Nephron progenitor cell (in vitro differentiated cells): ENCODE measurements at places on chromosomes 16 and 17.

DNA sequence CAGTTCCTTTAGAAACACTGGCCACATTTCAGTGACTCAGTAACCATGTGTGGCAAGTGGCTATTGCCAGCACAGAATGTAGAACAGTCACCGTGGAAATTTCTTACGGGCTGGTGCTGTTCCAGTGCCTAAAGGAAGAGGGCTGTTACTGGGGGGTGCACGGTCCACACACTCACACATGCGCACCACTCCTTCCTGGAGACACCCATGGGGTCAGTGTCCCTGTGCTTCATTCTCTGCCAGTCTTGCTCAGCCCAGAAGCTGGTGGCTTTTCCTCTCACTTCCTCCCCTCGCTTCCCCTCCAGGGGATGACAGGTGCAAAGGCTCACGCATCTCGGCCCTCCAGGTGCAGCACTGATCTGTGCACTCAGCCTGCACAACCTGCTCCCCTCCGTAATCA lies 115.6 kb downstream of the CCDC182 start:
- DNase-seq: no peak

GRCh38 chr16:15765880-15766279 lies 90.9 kb downstream of the MYH11 start:
- DNase-seq: peak; percentile 53

- DNase-seq: no peak
These were observed 57.9 kb upstream of the SLC12A3 start for GRCh38 chr16:56807011-56807675.

DNA sequence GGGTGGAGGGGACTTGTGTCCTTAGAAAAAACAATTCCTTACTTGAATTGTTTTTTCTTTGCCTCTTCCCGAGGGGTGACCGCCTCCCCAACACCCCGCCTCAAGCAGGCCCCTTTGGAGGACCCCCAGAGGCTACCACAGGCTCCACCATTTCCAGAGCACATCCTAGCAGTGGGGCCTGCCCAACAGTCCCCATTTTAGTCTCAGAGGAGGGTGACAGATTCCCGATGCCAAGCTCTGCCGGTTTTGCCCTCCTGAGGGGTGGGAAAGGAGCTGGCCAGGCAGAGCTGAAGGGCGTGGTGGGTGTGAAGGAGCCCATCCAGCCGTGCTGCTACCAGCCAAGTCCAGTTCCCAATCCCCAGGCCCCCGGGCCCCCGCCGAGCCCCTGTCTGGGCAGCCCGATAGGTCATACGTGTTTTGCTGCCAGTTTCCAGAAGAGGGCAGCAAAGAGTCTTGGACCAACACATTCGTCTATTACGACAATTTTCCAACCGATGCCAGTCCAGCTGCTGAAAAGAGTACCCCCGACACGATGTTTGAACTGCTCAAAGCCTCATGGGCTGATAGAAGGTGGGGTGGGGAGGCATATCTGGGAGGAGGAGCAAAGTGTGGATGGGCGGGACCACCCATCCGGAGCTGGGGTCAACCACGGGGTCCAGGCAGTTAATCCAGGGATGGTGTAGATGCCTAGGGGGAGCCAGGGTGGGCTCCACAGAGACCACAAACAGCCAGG lies 18.8 kb upstream of the GAA start:
- peak; percentile 81 for DNase-seq

- DNase-seq: no peak
These were observed 102.8 kb downstream of the MYO1D start for GRCh38 chr17:32773856-32774694.

DNA sequence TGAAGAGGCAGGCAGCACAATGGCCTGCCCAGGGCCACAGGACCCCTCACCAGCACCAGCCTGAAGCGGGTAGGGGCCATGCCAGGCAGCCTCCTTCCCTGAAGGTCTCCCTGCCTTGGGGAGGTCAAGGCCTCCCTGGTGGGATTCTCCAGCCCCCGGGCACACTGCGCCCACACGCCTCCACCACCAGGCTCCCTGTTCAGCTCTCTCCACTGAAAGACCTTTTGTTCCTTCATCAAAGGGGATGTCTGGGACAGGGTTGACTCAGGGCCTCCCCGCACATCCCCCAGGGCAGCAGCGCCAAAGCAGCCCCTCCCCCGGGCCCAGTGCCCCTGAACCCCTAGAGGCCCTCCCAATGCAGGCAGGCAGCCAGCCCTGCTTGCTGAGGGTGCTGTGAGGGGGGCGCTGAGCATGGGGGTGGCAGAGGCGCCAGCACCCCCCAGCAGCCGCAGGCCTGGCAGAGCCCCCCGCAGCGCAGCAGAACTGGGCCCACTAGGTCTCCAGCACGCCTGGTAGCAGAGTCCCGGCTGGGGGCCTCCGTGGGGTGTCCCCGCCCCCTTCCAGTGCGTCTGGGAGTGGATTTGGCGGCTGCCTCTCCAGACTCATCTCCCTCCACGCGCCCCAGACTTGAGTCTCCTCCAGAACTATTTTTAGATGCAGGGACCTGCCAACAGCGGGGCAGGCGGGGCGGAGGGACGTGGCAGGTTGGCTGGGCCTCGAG lies 13.1 kb downstream of the BCAR1 start:
- no peak for DNase-seq

DNA sequence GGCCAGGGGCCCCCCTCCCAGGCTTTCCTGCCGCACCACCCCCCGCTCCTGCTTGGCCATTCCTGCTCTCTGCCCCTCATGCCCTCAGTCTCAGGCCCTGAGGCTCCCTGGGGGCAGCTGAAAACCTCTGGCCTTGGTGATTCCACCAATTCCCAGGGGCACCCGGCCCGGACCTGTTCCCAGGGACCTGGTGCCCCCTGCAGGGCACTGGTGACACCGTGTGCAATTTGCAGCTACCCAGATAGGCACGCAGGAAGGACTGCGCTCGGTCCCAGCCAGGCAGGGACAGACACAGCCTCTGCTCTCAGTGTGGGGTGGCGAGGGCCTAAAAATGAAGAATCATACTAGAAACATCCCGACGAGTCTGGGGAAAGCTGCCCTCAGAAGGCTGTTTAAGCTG lies 13.4 kb downstream of the WFDC1 start:
- DNase-seq: peak; percentile 78

DNA sequence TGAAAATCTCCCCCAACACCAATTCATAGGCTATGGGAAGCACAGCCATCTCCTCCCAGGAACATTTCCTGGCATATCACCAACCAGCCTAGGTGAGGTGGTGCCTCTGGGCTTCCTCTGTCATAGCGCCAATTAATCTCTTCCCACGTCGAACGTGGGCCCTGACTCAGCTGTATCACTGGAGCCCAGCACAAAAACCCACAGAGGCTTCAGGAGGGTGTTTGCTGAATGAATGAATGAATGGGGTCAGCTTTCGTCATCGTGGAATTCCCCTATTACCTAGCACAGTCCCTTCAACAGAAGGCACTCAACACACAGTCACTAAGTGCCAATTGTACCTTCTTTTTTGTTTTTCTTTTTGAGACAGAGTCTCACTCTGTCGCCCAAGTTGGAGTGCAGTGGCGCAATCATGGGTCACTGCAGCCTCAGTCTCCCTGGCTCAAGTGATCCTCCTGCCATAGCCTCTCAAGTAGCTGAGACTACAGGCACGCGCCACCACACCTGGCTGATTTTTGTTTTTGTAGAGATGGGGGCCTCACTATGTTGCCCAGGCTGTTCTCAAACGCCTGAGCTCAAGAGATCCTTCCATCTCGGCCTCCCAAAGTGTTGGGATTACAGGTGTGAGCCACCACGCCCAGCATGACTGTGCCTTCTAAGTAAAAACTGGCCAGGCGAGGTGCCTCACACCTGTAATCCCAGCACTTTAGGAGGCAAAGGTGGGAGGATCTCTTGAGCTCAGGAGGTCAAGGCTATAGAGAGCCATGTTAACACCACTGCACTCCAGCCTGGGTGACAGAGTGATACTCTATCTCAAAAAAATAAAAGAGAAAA lies 4.1 kb downstream of the ZNF688 start:
- DNase-seq: no peak

DNA sequence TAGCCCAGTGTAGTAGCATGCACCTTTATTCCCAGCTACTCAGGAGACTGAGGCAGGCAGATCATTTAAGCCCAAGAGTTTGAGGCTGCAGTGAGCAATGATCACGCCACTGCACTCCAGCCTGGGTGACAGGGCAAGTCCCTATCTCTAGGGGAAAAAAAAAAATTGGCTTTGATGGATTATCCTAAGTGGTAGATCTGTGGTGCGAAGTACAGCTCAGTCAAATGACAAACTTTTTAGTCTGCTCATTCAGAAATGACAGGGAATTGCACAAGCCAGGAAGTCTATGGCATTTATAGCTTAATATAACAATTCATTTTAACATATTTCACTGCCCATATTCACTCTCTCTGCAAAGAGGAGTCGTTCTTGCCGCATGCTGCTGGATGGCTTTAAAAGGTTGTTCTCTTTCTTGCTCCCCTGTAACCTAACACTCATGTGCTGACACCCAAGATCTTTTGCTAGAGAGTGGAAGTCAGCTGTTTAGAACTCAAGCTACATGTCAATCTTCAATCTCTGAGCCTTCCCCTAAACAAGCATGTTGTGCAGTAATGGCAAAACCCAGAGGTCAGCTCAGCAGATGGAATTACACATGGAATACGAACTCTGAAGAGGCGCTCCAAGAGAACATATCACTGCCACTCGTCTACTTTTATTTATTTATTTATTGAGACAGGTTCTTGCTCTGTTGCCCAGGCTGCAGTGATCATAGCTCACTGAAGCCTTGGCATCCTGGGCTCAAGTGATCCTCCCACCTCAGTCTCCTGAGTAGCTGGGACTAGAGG lies 32.8 kb downstream of the RNF157 start:
- DNase-seq: no peak

- DNase-seq: no peak
These were observed 4.9 kb downstream of the JPH3 start for GRCh38 chr16:87607223-87607622.

DNA sequence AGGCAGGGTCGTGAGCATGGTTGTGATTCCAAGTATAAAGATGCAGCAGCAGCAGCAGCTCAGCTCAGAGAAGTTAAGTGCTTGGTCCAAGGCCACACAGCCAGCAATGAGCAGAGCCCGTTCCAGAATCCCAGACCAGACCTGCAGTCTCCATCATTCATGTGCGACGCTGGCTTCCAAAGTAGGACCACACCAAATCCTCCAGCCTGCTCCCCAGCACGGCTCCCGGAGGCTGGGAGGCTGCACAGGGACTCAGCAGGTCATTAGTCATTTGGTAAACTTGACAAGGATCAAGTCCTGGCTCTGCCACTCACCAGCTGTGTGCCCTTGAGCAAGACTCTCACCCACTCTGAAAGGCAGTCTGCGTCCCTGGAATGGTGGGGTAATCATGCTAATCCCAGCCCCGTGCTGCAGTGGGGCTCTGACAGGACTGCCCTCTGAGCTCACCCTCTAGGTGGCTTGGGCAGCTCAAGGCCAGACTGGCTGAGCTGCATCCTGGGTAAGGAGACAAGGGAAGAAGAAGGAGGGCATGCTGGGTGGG lies 95.1 kb upstream of the TMEM132E start:
- DNase-seq: no peak

DNA sequence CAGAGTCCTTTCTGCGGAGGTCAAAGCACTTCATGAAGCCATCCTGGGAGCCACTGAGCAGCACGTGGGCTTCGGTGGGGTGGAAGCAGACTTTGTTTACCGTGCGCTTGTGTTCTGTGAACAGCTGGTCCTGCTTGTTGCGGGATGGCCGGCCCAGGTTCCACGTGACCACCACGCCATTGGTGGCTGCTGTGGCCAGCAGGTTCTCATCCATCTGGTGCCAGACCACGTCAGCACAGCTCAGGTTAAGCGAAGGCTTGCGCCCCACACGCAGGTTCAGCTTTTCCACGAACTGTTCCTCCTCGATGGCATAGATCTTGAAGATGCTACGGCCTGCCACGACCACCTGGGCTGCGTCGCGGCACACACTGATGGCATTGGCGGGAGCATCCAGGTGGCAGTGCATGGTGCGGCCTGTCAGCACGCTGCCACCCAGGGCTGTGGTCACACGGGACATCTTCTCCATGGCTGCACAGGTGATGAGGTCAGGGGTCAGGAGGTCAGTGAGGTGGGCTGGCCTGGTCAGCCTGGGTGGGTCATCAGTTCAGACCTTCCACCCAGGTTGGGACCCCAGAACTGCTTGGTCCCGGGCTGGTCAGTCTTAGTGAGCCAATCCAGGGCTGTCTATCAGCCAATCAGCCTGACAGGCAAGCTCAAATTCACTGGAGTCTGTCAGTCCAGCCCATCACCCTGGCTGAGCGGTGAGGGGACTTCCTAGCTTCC lies 862 bp downstream of the WDR24 start:
- DNase-seq: no peak

- no peak for DNase-seq
These were observed 1.3 kb downstream of the CDH13 start for GRCh38 chr16:82628088-82628423.

DNA sequence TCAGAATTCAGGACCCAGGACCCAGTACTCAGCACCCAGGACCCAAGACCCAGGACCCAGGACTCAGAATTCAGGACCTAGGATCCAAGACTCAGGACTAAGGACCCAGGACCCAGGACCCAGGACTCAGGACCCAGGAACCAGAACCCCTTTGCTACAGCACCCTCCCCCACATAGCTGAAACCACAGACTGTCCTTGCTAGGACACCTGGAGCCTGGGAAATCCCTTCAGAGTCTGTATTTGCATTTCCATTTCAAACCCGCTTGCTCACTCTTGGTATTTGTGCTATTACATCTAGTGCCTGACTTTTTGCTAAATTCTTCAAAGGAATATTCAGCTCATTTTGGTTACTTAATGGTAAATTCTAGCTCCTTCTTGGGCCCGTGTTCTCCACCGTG lies 275.8 kb upstream of the MAF start:
- DNase-seq: no peak

- no peak for DNase-seq
These were observed 14.4 kb downstream of the GINS2 start for GRCh38 chr16:85674418-85674755.

- DNase-seq: no peak
These were observed 782.4 kb upstream of the SOX9 start for GRCh38 chr17:71338396-71338795.

GRCh38 chr17:17924131-17924856 lies 47.9 kb downstream of the TOM1L2 start:
- DNase-seq: no peak

- DNase-seq: peak; percentile 72
These were observed 94.2 kb downstream of the NTN1 start for GRCh38 chr17:9115214-9116191.
